ENCODE measurements at places on chromosomes 6 and 20. TPM values are rescaled to one million over a fixed set of nuclear protein-coding genes. Genes with fewer than 3 reads are reported as not detected.

Gene ENPP4
- 10.0 TPM for total RNA-seq

Gene HNF4A
- not detected for total RNA-seq

Gene SYCP2L
- total RNA-seq: not detected

Gene RBPJL
- not detected for total RNA-seq

- peaks cover 4% of the 10 kb centered on the region for H3K36me3 ChIP-seq
- no peaks in the 10 kb centered on the region for H3K27me3 ChIP-seq
- no peak overlapping the region for H3K4me3 ChIP-seq
- H3K4me1 ChIP-seq: peaks cover 4% of the 10 kb centered on the region
- no peak overlapping the region for H3K27ac ChIP-seq
Observed at GRCh38 chr6:20559924-20560551, 25.8 kb downstream of the CDKAL1 start.

DNA sequence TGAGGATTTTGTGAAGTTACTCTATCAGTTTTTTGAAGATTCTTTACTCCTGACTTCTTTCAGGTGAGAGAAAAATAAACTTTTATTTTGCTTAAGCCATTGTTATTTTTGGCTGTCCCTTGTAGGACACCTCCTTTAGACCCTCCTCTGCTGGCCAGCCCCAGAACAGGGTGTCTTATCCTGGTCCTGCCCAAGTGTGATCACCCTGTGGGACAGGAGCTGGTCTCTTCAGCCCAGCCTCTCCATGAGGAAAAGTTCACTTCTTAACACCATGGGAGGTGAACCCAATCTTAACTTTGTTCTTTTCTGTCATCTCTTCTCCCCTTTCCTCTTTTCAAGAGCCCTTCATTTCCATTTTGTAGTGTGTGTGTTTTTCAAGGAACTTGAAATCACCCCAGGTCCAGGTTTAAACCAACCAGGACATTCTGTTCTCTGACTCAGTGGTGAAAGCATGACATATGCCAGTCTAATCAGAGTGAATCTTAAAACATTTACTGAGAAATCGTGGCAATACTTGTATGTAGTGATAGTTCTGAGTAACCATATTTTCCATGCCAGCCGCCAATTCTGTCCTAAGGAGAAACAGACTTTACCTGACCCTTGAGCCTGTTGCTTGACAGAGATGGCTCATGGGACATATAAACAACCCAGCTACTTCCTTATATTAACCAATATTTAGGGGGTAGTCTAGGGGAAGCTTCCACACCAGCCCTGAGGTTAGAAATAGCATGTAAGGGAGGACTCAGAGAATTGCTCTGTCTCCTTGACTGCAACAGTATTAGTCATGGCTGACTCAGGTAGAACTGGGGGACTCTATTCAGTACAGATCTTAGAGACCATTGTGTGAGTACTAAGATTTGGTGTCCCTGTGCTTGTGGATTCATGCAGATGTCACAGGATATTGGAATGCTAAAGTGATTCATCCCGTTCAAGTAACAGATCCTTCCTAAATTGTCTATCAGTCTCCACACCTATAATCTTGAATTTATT, 48.8 kb downstream of the FLRT3 start:
- no peak overlapping the region for H3K4me3 ChIP-seq
- no peak for DNase-seq
- no peaks in the 10 kb centered on the region for H3K4me1 ChIP-seq
- H3K27ac ChIP-seq: no peak overlapping the region
- H3K27me3 ChIP-seq: no peaks in the 10 kb centered on the region

GRCh38 chr20:21127201-21127981, 1.5 kb downstream of the KIZ start:
- no peaks in the 10 kb centered on the region for H3K36me3 ChIP-seq
- no peak overlapping the region for H3K27ac ChIP-seq
- H3K27me3 ChIP-seq: no peaks in the 10 kb centered on the region

DNA sequence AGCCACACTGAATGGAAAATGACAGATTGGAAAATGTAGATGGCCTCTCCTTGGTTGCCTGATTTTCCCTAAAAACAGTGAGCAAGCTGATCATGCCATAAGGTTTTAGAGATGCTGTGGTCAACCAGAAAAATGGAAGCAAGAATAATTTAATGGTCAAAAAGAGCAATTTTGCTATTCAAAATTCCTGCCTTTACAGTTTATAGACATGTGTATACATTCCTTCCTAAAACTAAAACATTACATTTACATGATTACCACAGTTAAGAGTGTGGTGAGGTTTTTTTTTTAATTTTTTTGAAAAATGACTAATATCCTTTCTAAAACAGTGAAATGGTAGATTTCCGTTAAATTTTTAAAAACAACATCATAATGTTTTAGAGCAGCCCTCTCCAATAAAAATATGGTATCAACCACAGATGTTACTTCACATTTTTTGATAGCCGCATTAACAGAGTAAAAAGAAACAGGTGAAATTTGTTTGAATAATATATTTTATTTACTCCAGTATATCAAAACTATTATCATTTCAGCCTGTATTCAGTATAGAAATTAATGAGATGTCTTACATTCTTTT, 407.0 kb upstream of the SOX4 start:
- no peaks in the 10 kb centered on the region for H3K27me3 ChIP-seq
- no peak overlapping the region for H3K4me3 ChIP-seq
- DNase-seq: no peak
- no peaks in the 10 kb centered on the region for H3K36me3 ChIP-seq

- no peaks in the 10 kb centered on the region for H3K27me3 ChIP-seq
- peaks cover 15% of the 10 kb centered on the region for H3K4me1 ChIP-seq
- H3K36me3 ChIP-seq: peaks cover 1% of the 10 kb centered on the region
- no peak for DNase-seq
- H3K27ac ChIP-seq: no peak overlapping the region
- no peak overlapping the region for H3K4me3 ChIP-seq
Observed at GRCh38 chr6:111562246-111562645, 43.4 kb downstream of the TRAF3IP2 start.

DNA sequence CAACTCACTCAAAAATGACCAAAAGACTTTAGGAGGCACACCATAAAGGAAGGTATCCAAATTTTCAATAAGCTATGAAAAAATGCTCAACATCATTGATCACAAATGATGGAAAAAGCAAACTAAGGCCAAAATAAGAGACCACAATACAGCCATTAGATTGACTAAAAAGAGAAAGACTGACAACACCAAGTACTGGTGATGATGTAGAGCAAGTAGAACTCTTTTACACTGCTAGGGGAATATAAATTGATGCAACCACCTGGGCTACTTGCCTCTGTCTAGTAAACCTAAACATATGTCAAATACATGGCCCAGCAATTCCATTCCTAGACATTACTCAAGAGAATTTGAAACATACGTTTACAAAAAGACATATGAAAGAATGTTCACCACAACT, 148.6 kb downstream of the GRM4 start:
- no peaks in the 10 kb centered on the region for H3K4me1 ChIP-seq
- H3K36me3 ChIP-seq: no peaks in the 10 kb centered on the region
- DNase-seq: no peak
- no peak overlapping the region for H3K4me3 ChIP-seq
- no peaks in the 10 kb centered on the region for H3K27me3 ChIP-seq
- H3K27ac ChIP-seq: no peak overlapping the region

All from B cell (primary cell).